ENCODE measurements at places on chromosomes 11 and 22.
A peak's percentile ranks its signal among the peaks of the same experiment; 100 is the strongest.

DNA sequence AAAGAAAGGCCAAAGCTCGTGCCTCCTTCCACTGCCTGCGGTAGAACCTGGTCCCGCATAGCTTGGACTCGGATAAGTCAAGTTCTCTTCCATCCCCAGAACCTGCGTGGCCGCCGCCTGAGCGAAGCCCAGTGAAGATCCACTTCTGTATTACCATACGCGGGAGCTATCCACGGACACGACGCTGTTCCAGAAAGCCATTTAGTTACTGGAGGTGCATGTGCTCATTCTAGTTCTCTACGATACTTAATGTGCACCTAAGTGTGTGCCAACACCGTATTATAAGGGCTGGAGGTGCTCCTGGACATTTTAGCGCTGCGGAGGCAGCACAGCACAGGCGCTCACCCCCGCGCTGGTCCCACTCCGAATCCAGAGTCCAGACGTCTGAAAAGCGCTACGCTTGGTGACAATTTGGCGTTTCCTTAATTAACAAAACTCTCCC is 1.4 kb downstream of the WT1 start:
- no peak for DNase-seq

GRCh38 chr11:105948918-105949590 is 73.0 kb downstream of the MSANTD4 start:
- no peak for DNase-seq

DNA sequence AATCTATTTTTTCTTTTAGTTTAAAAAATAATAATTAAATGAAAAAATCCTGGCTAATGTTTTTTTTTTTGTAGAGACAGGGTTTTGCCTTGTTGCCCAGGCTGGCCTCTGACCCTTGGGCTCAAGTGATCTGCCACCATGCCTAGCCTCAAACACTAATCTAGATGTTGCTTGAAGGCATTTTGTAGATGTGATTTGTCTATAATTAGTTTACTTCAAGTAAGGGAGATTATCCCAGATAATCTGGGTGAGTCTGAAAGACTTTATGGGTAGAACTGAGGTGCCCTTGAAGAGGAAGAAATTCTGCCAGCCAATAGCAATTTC is 38.6 kb upstream of the RBFOX2 start:
- DNase-seq, result no peak

DNA sequence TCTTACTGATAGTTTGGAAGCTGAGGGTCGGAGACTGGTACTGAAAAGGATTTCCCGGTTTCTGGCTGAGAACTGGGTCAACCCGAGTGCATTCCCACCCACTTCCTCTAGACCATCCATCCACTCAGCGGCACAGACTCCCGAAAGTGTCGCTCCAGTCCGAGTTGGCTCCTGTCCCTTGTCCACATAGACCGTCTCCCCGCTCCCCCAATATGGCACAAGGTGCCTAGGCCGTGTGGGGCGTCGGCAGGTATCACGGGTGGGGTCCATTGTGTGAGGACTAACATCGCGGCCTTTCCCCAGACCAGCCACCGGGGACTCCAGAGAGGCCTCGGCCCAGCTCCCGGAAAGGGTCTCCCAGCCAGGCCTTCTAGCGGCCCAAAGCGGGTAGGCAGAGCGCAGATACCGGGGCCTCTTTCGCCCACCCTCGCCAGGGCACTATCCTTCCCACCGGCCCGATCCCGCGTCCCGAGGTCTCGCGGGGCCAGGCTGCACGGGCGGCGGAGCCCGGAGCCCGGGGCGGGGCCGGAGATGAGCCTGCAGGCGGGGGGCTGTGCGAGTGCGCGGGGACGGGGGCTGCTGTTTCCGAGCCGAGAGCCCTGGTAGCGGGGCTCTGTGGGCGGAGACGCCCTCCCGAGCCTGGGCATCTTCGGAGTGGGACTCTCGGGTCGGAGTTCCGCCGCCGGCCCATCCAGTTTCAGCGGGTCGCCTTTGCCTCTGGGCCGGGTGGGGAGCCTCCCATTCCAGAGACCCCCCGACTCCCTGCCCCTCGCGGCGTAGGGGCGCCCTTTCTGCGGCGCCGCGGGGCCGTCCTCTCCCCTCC is 21.1 kb downstream of the SERPINH1 start:
- DNase-seq, result peak; percentile 90

GRCh38 chr11:74532501-74533246 is 39.1 kb upstream of the LIPT2 start:
- DNase-seq, result no peak

- no peak for DNase-seq
These were observed 77.9 kb downstream of the SCN3B start for GRCh38 chr11:123576501-123576900.

GRCh38 chr11:67117672-67118180 is 1.3 kb upstream of the KDM2A start:
- no peak for DNase-seq

DNA sequence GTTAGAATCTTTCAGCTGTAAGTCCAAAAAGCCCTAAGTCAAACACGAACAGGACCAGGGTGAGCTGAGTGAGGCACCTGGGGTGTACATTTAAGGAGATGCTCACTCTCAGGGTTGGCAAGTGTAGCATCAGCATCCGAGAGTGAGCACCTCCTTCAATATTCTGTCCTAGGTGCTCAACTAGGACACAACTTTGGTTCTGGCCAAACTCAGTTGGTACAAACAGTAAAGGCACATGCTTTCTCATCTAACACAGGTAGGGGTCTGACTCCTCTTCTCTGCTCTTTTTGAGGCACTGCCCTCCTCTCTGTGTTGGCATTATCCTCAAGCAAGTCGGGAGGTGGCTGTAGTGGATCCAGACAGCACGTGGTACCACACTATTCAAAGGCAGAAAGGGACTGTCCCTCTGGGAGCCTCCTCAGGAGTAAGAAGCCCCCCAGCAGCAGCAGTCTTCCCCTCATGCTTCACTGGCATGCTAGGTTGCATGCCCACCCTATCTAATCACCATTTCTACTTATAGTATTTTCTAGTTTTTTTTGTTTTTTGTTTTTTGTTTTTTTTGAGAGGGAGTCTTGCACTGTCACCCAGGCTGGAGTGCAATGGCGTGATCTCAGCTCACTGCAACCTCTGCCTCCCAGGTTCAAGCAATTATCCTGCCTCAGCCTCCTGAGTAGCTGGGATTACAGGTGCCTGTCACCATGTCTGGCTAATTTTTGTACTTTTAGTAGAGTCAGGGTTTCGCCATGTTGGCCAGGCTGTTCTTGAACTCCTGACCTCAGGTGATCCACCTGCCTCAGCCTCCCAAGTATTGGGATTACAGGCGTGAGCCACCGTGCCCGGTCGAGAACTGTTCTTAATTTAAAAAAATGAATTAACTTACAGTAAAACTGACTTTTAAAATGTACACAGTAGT is 14.7 kb upstream of the MAPK1 start:
- no peak for DNase-seq

DNA sequence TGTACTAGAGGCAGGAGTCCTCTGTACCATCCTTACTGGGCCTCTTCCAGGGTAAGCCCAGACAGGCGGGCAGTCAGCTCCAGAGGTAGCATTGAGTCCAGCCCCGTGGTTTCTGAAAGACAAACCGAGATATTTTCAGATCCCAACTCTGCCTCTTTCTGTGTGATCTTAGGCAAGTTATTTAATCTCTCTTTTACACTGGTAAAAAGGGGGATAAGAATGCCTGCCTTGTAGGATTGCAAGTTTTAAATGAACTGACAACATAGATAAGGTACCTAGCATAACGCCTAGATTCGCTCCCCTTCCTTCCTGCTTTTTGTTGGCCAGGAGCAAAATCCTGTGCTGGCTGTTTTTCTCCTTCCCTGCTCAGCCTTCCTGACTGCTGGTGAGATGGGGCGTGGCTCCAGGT is 56.4 kb upstream of the NNMT start:
- DNase-seq, result no peak

- no peak for DNase-seq
These were observed 1.8 kb upstream of the PKNOX2 start for GRCh38 chr11:125162743-125163142.

GRCh38 chr22:45720839-45721378 is 49.3 kb downstream of the ATXN10 start:
- no peak for DNase-seq

DNA sequence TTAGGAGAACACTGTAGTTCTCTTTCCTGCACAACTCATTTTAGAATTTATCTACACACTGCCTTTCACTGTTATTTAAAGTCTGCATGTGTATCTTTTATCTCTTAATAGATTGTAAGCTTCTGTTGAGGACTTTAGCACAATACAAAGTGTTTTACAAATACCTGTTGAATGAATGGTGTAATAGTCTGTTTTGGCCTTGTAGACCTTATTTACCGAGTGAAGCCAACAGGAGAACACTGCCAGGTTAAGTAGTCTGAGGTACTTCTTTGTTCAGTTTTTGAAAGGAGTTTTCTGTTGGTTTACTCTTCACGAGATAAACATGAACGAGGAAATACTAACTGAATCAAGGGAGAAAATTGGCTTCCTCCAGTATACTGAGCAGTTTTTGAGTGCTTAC is 31.0 kb downstream of the SIK2 start:
- no peak for DNase-seq

DNA sequence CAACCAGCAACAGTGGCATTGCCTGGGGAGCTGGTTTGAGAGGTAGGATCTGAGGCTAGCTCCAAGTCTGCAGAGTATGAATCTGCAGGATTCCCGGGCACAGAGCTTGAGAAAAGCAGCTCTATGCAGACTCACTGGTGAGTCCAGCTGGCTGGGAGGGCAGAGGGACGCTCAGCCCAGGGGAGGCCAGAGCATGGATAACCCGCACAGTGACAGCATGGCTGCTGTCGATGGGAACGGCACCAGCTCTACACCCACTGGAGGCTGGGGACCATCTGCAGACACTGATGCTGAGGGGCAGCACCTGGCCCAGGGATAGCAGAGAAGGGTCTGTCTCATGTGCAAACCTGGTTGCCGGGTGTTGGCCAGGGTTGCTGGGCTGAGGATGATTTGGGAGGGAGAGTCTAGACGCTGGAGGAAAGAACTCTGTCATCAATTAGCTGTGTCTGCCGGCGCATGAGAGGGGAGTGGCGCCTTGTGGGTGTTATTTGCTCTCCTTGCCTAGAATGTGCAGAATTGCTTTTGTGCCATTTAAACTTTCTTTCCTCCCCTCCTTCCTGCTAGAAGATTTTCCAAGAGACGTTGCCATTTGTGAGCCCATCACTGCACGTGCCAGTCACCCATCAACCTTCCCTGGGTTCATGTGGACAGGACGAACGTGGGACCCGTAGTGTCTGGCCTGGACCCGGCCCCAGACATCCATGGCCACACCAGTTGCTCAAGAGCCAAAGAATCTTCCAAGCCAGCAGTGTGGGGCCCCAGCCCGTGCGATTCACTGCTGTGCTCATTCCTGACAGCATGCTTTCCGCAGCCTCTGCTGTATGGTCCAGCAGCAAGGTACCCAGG is 19.1 kb upstream of the LINC01488 start:
- DNase-seq, result no peak

DNA sequence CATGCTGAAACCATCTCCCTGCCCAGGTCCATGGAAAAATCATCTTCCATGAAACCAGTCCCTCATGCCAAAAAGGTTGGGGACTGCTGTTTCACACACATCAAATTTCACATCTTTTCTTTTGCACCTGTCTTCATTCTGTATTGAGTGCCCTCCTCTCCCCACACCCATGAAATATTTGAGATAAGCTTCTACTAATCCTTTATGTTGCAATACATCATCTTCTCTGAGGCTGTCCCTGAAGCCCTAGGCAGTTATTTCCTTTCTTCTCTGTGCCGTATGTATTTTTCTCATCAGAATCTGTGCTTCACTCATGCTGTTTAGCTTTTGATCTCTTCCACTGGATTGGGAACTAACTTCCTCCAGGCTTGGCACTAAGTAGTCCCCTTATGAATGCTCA is 40.0 kb upstream of the RRM1 start:
- DNase-seq, result no peak

DNA sequence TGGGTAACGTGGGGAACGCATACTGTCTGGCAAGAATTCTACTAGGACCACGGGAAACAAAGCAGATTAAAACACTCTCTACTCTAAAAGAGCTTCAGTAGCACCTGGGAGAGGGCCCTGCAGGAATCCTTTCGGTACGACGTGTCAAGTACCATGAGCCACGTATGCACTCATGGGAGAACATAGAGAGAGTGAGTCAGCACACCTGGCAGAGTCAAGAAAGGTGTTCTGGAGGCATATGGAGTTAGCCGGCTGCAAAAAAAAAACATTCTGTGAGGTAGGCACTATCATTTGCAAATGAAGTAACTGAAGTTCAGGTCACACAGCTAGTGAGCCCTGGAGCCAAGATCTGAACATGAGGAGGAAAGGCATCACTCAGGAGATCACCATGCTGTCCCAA is 71.1 kb upstream of the BID start:
- DNase-seq, result no peak

GRCh38 chr11:111260811-111261210 is 15.3 kb downstream of the POU2AF2 start:
- DNase-seq, result no peak

- no peak for DNase-seq
These were observed 18.3 kb downstream of the OTUB1 start for GRCh38 chr11:64004590-64004984.

DNA sequence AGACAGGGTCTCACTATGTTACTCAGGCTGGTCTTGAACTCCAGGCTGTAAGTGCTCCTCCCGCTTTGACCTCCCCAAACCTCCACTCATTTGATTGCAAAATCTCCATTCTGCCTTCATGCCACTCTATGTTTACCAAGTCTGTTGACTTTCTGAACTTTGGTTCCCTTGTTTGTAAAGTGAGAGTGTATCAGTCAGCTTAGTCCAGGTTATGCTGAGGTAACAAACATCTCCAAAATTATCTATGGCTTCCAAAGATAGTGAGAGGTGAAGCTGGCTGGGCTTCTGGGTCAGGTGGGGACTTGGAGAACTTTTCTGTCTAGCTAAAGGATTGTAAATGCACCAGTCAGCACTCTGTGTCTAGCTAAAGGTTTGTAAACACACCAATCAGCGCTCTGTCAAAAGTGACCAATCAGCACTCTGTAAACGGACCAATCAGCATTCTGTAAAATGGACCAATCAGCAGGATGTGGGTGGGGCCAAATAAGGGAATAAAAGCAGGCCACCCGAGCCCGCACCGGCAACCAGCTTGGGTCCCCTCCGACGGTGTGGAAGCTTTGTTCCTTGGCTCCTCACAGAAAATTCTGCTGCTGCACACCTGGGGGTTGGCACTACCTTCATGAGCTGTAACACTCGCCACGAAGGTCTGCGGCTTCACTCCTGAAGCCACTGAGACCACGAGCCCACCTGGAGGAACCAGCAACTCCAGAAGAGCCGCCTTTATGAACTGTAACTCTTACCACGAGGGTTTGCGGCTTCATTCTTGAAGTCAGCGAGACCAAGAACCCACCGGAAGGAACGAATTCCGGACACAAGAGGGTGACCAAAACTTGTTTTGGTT is 109.3 kb downstream of the MIAT start:
- no peak for DNase-seq

DNA sequence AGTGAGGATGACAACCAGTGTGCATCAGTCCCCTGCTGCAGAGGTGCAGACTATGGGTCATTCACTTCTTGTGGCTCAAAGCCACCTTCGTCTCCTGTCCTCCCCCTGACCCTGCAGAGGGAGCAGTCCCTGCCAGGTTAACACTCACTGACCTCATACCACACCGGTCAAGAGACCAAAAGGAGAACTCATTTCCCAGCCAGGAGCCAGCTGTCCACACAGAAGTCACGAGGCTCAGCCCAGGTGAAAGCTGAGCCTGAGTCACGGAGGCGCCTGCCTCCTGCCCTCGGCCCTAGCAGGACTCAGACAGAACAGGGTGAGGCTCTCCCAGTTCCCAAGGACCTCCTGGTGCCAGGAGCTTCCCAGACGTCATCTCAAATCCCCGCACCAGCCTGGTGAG is 103.7 kb downstream of the MN1 start:
- DNase-seq, result no peak

- DNase-seq, result no peak
These were observed 3.3 kb downstream of the SCGB1D2 start for GRCh38 chr11:62245271-62245753.
